Sigmoid colon (tissue), 7 donors: ENCODE measurements at places on chromosomes 11 and 22. TPM values are rescaled to one million over a fixed set of nuclear protein-coding genes. Genes with fewer than 3 reads are reported as not detected.
A peak's percentile ranks its signal among the peaks of the same experiment; 100 is the strongest.

GRCh38 chr11:68002938-68003845, 705 bp downstream of the UNC93B1 start:
- H3K27ac ChIP-seq = peak overlapping the region; percentile 75
- H3K4me3 ChIP-seq = peak overlapping the region; percentile 60
- no peak for DNase-seq
- H3K27me3 ChIP-seq = no peaks in the 10 kb centered on the region
- H3K36me3 ChIP-seq = no peaks in the 10 kb centered on the region

DNA sequence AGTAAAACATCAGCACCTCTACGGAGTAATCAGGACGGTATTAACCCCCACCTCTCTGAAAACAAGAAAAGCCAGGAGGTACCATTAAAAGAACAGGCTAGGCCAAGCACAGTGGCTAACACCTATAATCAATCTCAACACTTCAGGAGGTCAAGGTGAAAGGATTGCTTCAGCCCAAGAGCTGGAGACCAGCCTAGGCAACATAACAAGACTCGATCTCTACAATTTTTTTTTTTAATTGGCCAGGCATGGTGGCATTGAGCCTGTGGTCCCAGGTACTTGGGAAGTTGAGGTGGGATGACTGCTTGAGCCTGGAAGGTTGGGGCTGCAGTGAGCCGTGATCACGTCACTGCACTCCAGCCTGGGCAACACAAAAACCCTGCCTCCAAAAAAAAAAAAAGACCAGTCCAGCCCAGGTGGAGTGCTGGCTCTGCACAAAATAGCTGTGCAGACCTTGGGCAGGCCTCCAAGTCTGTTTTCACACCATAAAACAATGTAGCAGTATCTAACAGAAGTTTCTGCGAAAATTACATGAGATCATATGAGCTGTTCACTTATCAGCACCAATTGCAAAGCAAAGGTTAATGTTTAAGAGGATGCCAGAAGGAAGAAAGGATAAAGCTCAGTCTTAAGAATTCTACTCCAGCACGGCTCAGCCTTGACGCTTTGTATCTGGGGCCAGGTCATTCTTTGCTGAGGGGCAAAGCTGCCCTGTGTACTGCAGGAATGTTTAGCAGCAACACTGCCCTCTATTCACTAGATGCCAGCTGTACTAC, 14.8 kb downstream of the CHKA start:
- H3K4me1 ChIP-seq = peaks cover 12% of the 10 kb centered on the region
- peak; percentile 25 for DNase-seq
- no peak overlapping the region for H3K27ac ChIP-seq

The LRRC56 gene
- total RNA-seq = not detected

The PGR gene
- total RNA-seq = 12.2 TPM

DNA sequence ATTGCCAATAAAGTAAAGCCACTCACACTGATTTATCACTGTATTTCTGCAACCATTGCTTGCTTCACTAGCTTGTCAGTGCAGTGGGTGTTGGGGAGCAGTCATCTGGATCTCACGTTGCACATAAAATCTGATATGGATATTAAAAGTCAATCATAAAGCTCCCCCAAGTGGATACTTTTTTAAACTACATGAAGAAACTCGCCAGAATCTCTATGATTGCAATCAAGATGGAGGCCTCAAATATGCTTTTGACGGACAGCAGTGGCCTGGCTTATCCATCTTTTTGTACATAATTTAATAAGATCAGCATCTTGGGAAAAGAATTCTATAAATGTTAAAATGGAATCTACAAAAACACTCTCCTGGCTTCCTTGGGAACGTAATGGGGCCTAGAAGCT, 137.7 kb downstream of the WT1 start:
- no peaks in the 10 kb centered on the region for H3K4me1 ChIP-seq
- H3K36me3 ChIP-seq = no peaks in the 10 kb centered on the region
- H3K27me3 ChIP-seq = no peaks in the 10 kb centered on the region
- no peak overlapping the region for H3K4me3 ChIP-seq

DNA sequence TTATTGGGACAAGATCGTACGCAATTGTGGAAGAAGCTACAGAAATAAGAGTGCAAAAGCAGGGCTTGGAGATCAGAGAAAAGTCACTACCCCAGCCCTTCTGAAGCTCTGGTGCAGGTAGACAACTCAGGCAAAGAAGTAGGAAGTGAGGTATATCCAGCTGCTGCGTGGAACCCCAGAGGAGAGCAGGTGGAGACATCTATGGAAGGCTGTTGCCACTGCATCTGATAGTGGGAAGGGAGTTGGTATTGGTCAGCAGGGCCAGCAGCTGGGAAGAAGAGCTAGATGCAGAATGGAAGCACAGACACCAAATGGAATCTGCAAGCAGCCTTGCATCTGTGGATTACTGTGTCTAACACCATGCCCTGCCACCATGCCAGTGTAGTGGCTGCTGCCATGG, 165.1 kb downstream of the WNT11 start:
- H3K36me3 ChIP-seq = no peaks in the 10 kb centered on the region
- H3K27me3 ChIP-seq = no peaks in the 10 kb centered on the region

The PLAAT5 gene
- 2.5 TPM for total RNA-seq

DNA sequence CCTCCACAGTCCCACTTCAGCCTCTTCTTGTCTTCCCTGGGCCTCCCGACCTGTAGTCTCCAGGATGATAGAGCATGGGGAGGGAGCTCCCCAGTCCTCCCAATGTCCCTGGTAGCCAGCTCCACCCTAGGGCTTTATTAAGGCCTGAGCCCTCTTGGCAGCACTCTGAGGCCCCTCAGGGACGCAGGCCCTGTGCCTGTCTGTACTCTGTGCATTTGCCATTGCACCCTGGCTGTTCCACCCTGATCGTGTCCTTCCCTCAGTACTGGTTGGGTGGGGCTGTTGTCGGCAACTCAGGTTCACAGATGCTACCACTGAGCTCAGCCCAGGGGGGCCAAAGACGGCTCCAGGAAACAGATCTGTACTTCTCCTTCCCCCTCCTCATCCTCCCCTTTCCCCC, 7.2 kb downstream of the SSTR3 start:
- H3K4me1 ChIP-seq = no peaks in the 10 kb centered on the region
- DNase-seq = no peak
- H3K27me3 ChIP-seq = no peaks in the 10 kb centered on the region
- no peak overlapping the region for H3K4me3 ChIP-seq
- H3K27ac ChIP-seq = no peak overlapping the region

GRCh38 chr11:87454241-87454640, 416.5 kb downstream of the TMEM135 start:
- H3K4me3 ChIP-seq = no peak overlapping the region
- H3K27ac ChIP-seq = no peak overlapping the region
- H3K4me1 ChIP-seq = no peaks in the 10 kb centered on the region
- no peaks in the 10 kb centered on the region for H3K36me3 ChIP-seq
- no peak for DNase-seq

The SLCO2B1 gene
- total RNA-seq = 29.2 TPM

DNA sequence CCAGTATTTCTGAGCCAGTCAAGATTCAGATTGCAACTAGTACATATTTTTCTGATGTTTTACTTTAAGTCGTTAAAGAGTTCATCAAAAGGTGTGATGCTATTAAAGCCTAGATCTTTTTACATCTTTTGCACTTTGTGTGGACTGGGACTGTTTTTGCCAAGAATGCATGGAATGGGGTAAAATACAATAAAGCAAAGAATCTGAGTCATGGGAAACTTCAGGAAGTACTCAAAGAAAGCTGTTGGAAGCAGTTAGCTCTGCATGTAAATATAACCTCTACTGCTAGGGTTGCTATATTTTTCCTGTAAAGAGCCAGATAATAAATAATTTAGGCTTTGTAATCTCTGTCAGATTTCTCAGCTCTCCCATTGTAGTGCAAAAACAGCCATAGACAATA, 20.9 kb downstream of the ATXN10 start:
- peaks cover 48% of the 10 kb centered on the region for H3K4me1 ChIP-seq
- H3K27me3 ChIP-seq = no peaks in the 10 kb centered on the region
- peaks cover 57% of the 10 kb centered on the region for H3K36me3 ChIP-seq
- DNase-seq = no peak
- H3K4me3 ChIP-seq = no peak overlapping the region

The CABP4 gene
- total RNA-seq = 0.71 TPM

DNA sequence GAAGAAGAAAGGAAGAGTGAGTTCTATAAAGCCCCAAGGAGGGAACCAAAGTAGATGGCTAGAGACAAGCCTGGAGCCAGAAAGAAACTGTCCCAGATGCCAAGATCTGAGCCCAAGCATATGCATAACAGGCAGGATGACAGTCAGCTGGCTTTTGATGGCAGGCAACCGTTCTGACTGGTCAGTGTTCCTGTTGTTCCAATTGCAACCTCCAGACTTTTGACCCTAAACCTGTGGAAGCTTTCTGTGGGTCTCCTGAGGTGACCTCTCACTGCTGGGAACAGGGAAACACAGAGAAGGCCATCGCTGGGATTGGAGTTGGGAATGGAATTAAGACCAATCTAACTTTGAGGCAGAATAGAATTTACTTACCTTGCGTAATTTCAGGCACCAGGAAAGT, 21.6 kb upstream of the NNMT start:
- no peaks in the 10 kb centered on the region for H3K27me3 ChIP-seq
- H3K4me1 ChIP-seq = no peaks in the 10 kb centered on the region
- H3K4me3 ChIP-seq = no peak overlapping the region
- H3K27ac ChIP-seq = no peak overlapping the region
- DNase-seq = no peak

The GPR83 gene
- total RNA-seq = 0.36 TPM

The OR5A1 gene
- total RNA-seq = not detected

GRCh38 chr11:69153661-69154060, 2.1 kb upstream of the SMIM38 start:
- peaks cover 22% of the 10 kb centered on the region for H3K4me1 ChIP-seq
- H3K4me3 ChIP-seq = no peak overlapping the region
- no peaks in the 10 kb centered on the region for H3K36me3 ChIP-seq
- H3K27ac ChIP-seq = no peak overlapping the region

- peak; percentile 56 for DNase-seq
- no peak overlapping the region for H3K4me3 ChIP-seq
- H3K36me3 ChIP-seq = no peaks in the 10 kb centered on the region
- no peak overlapping the region for H3K27ac ChIP-seq
- H3K4me1 ChIP-seq = peaks cover 13% of the 10 kb centered on the region
- no peaks in the 10 kb centered on the region for H3K27me3 ChIP-seq
These were observed 61.7 kb downstream of the BRD1 start for GRCh38 chr22:49765951-49766350.

DNA sequence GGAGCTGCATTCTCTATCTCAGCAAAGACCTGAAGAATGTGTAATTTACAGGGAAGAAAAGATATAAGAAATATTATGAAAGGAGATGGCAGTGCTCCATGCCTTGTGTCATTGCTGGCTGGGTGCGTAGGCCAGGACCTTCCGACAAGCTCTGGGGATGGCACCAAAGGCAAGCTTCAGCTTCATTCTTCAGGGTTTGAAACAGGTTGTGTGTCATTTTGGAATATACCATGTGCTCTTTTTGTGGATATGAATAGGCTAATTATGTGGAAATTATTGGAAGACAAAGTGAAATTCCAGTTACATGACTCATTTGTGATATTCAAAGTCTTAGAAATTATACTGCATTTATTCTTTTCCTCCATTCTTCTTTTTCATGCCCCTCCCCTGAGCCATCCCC, 5.7 kb upstream of the KIRREL3 start:
- H3K4me1 ChIP-seq = peaks cover 12% of the 10 kb centered on the region
- H3K4me3 ChIP-seq = no peak overlapping the region
- H3K27ac ChIP-seq = no peak overlapping the region
- DNase-seq = no peak
- H3K27me3 ChIP-seq = peaks cover 51% of the 10 kb centered on the region

The DDI1 gene
- total RNA-seq = not detected

GRCh38 chr11:1129143-1129610, 28.6 kb upstream of the MUC5AC start:
- H3K36me3 ChIP-seq = no peaks in the 10 kb centered on the region
- no peak overlapping the region for H3K27ac ChIP-seq
- no peaks in the 10 kb centered on the region for H3K4me1 ChIP-seq
- H3K4me3 ChIP-seq = no peak overlapping the region
- DNase-seq = peak; percentile 46

- H3K27me3 ChIP-seq = no peaks in the 10 kb centered on the region
- no peak overlapping the region for H3K4me3 ChIP-seq
- no peak for DNase-seq
- H3K27ac ChIP-seq = no peak overlapping the region
- H3K4me1 ChIP-seq = peaks cover 5% of the 10 kb centered on the region
- H3K36me3 ChIP-seq = peaks cover 57% of the 10 kb centered on the region
These were observed 80.0 kb downstream of the MED15 start for GRCh38 chr22:20587206-20587958.

- no peak for DNase-seq
- H3K27me3 ChIP-seq = no peaks in the 10 kb centered on the region
- H3K27ac ChIP-seq = no peak overlapping the region
- peaks cover 10% of the 10 kb centered on the region for H3K4me1 ChIP-seq
- peaks cover 12% of the 10 kb centered on the region for H3K36me3 ChIP-seq
- H3K4me3 ChIP-seq = no peak overlapping the region
These were observed 15.7 kb downstream of the TSPO start for GRCh38 chr22:43167001-43167589.

DNA sequence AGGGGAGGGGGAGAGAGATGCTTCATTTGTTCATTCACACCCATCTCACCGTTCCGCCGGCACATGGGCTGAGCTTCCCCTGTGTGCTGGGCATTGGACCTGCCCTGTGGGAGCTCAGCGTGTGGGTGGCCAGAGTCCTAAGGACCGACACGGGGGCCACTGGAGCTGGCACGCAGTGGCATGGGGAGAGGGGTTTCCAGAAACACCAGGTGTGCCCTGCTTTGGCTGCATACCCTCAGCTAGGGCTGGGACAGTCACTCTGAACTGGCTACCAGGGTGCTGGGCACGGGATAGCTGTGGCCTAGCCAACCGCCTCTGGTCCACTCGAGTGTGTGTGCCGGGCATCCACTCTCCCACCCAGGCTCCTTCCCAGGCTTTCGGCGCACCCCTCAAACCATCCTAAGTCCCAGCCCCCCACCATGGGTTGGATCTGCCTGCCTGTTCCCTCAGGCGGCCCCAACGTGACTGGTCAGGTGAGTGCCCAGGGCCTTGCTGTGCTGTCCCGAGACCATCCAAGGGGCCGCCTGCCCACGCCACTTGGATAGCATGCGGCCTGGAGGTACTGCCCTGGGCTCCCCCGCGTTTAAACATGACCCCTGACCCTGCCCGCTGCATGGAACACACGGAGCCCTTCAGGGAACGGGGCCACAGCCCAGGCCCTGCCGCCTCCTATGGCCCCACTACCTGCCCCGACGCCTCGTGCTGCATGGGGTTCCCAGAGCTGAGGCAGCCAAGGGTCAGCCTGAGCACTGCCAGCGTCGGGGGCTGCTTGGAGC, 51.6 kb upstream of the LINC01488 start:
- DNase-seq = peak; percentile 58
- H3K4me1 ChIP-seq = no peaks in the 10 kb centered on the region
- H3K27ac ChIP-seq = no peak overlapping the region
- no peaks in the 10 kb centered on the region for H3K36me3 ChIP-seq
- H3K27me3 ChIP-seq = no peaks in the 10 kb centered on the region

- no peak for DNase-seq
- H3K4me3 ChIP-seq = no peak overlapping the region
- H3K27ac ChIP-seq = no peak overlapping the region
- H3K4me1 ChIP-seq = peaks cover 46% of the 10 kb centered on the region
- no peaks in the 10 kb centered on the region for H3K36me3 ChIP-seq
These were observed 697 bp upstream of the SCGB1A1 start for GRCh38 chr11:62418136-62418535.

The RTN4RL2 gene
- not detected for total RNA-seq

GRCh38 chr22:50293441-50294318, 13.8 kb downstream of the PLXNB2 start:
- H3K4me3 ChIP-seq = peak overlapping the region; percentile 26
- no peak for DNase-seq
- no peaks in the 10 kb centered on the region for H3K27me3 ChIP-seq
- H3K27ac ChIP-seq = peak overlapping the region; percentile 86
- peaks cover 24% of the 10 kb centered on the region for H3K36me3 ChIP-seq
- H3K4me1 ChIP-seq = peaks cover 48% of the 10 kb centered on the region
